ENCODE measurements at places on chromosomes 4 and X.
A peak's percentile ranks its signal among the peaks of the same experiment; 100 is the strongest.

DNA sequence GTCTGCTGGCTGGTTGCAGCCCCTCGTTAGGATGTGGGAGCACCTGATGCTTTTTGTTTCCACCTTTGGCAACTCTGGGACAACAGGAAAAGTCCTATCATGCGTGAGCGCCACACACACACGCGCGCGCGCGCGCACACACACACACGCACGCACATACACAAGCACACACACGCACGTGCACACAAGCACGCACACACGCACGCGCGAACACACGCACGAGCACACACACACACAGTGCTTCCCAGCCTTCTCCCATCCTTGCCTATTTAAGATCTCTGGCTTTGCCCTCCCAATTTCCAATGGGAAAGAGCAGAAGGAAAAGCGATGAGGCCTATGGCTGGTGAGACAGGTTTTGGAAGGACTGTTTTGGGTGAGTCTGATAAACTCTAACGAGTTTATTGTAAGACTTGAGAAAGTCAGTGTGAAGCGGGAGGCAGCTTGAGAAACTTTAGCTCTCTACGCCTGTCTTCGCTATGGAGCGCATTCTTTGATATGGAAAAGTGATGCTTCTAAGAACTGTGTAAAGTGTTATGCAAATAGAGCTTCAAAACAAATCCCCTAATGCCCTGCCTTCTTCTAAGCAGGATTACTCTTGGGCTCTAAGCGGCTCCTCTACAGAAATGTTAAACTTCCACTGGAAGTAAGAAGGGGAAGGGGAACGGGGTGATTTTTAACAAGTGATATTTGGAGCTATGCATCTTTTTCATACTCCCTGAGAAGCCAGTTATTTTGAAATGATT, 11.8 kb downstream of the SUPT20HL1 start:
- DNase-seq = no peak

GRCh38 chrX:2874222-2875135, 45.7 kb downstream of the GYG2 start:
- no peak for DNase-seq

DNA sequence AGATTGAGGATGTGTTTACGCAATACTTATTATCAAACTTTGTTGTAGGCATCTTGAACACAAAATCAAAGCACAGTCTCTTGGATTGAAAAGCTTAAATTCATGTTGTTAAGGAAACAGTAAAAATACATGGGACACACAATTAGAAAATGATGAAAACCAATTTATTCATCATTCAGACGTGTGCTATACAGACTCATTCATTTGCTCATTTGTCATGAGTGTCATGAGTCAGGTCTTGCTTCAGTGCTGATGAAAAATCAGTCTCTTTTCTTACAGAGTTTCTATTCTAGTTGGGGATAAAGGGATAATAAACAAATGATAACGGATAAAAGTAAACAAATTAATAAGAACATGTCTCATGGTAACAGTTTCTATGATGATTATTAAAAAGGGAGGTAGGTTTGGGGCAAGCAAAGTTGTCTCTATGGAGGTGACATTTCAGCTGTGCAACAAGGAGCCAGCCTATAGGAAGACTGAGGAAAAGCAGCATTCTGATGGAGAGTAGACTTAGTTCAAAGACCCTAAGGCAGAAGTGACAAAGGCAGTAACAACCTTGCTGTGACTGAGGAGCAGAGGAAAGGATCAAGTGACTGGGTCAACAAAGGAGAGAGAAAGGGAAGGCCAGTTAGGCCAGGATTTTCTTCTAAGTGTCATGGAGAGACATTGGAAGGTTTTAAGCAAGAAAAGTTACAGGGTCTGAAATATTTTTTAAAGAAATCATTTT, 224.0 kb upstream of the HHIP start:
- no peak for DNase-seq

GRCh38 chr4:3263053-3263875, 14.3 kb downstream of the MSANTD1 start:
- DNase-seq = no peak

- DNase-seq = peak; percentile 15
Observed at GRCh38 chr4:126718136-126718535, 914.6 kb upstream of the INTU start.
